ENCODE measurements at places on chromosomes 3 and 15.
A peak's percentile ranks its signal among the peaks of the same experiment; 100 is the strongest.

- peak; percentile 69 for DNase-seq
Observed at GRCh38 chr15:80455668-80456442, 51.7 kb downstream of the ARNT2 start.

GRCh38 chr15:25830844-25831451 lies 32.2 kb downstream of the ATP10A start:
- no peak for DNase-seq

DNA sequence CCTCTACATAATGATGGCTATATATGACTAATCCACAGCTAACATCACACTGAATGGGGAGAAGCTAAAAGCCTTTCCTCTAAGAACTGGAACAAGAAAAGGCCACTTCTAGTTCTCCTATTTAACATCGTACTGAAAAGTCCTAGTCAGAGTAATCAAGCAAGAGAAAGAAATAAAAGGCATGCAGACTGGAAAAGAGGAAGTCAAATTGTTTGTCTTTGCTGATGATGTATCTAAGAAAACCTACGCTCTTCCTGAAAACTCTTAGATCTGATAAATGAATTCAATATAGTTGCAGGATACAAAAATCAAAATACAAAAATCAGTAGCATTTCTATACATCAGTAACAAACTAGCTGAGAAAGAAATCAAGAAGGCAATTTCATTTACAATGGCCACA lies 116.9 kb downstream of the TP63 start:
- DNase-seq = no peak

DNA sequence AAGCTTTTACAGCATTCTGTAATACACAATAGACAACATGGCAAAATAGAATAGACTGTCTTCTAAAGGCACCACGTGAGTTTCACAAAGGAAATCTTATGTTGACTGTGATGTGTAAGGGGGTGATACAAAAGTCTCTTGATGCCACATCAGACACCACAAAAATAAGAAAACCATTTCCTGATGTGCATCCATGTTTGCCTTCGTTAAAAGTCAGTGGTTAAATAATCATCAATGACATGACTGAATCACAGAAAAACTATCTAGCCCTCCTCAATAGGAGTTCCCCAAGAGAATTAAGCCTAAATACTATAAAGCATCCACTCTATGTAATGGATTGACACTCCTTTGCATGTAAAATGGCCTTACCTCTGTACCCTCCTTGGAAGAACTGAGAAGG lies 198.6 kb upstream of the SLC2A2 start:
- DNase-seq = peak; percentile 76

GRCh38 chr3:127121885-127122284 lies 71.0 kb upstream of the PRR23E start:
- no peak for DNase-seq

GRCh38 chr15:81504170-81504905 lies 130.3 kb upstream of the TMC3 start:
- DNase-seq = no peak

DNA sequence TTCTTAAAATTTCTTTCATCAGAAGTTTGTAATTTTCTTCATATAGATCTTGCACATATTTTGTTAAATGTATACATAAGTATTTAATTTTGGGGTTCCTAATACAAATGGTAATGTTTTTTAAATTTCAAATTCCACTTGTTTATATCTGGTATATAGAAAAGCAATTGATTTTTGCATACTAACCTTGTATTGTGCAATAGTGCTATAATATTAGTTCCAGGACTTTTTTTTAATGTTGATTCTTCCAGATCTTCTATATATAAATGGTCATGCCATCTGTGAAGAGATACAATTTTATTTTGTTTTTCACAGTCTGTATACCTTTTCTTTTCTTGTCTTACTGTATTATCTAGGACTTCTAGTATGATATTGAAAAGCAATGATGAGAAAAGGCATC lies 665.0 kb downstream of the OTOL1 start:
- DNase-seq = no peak

DNA sequence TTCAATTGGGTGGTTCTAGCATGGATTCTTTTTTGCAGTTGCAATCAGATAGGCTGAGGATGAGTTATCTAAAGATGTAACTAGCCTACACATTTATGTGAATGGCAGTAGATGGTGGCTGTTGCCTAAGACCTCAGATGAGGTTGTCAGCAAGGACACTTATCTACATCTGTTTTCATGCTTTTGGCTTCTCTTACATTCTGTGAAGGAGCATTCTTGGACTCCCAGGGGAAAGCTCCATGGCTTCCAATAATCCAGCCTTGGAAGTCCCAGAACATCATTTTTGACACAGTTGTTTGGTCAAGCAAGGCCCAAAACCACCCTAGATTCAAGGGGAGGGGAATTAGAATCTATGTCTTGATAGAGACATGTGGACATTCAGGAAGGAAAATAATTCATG lies 332.2 kb upstream of the RBMS3 start:
- no peak for DNase-seq

DNA sequence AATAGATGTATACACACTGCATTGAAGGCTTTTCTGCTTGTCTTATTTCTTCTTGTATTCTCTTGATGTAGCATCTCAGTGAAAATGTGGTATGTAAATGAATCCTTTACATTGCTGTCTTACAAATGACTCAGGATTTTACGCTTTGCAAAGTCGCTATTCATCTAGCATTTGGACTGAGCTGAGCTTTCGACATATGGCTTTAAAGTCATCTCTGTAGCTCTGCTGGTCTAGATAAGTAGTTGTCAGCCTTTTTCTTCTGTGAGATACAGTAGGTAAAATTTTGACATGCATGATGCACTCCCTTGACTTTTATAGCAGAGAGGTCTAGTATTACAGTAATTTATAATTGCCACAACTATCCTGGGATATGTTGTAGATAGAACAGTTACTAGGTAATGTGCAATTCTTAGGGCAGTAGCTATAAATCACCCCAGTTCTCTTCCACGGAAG lies 16.8 kb downstream of the MEF2A start:
- no peak for DNase-seq

DNA sequence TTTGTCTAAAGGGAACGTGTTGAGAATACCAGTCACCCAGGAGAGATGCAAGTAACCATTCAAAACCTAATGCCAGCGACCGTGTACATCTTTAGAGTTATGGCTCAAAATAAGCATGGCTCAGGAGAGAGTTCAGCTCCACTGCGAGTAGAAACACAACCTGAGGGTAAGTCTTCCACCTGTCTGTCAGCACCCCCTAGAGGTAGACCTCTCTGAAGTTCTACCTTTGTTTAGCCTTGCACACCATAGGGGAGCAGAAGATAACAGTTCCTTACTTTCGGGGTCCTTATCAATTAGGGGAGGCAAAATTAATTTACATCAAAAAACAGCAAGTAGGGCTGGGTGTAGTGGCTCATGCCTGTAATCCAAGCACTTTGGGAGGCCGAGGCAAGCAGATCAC lies 124.4 kb downstream of the HCN4 start:
- DNase-seq = peak; percentile 39

DNA sequence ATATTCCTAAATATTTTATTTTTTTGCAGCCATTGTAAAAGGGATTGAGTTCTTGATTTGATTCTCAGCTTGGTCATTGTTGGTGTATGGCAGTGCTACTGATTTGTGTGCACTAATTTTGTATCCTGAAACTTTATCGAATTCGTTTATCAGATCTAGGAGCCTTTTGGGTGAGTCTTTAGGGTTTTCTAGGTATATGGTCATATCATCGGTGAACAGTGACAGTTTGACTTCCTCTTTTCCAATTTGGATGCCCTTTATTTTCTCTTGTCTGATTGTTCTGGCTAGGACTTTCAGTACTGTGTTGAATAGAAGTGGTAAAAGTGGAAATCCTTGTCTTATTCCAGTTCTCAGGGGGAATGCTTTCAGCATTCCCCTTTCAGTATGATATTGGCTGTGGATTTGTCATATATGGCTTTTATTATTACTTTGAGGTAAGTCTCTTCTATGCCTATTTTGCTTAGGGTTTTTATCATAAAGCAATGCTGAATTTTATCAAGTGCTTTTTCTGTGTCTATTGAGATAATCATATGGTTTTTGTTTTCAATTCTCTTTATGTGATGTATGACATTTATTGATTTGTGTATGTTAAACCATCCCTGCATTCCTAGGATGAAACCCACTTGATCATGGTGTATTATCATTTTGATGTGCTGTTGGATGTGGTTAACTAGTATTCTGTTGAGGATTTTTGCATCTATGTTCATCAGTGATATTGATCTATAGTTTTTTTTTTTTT lies 11.4 kb upstream of the SLC9A9 start:
- no peak for DNase-seq

GRCh38 chr3:189563853-189564563 lies 67.2 kb upstream of the TP63 start:
- DNase-seq = peak; percentile 88

GRCh38 chr15:63277893-63278456 lies 570 bp downstream of the APH1B start:
- no peak for DNase-seq

DNA sequence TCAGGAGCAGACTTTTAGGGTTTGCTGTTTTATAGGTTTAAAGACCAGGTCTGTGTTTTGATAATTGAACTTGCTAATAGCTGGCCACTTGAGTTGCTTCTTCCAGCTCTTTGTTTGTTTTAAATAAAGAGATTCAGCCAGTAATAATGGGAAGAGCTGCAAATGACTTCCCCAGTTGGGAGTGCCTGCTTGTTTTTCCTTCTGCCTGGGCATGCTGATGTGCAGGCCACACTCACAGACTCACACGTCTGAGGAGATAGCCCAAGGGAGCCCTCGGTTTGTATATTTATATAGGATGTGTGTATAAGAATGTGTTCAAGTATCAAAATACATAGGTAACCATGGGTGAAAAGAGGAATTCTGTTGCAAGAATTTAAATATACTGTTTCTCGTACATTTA lies 78.2 kb upstream of the BOC start:
- no peak for DNase-seq

- no peak for DNase-seq
Observed at GRCh38 chr15:43199945-43200488, 14.8 kb downstream of the CCNDBP1 start.

GRCh38 chr3:61139686-61140085 lies 111.6 kb downstream of the FHIT start:
- no peak for DNase-seq

DNA sequence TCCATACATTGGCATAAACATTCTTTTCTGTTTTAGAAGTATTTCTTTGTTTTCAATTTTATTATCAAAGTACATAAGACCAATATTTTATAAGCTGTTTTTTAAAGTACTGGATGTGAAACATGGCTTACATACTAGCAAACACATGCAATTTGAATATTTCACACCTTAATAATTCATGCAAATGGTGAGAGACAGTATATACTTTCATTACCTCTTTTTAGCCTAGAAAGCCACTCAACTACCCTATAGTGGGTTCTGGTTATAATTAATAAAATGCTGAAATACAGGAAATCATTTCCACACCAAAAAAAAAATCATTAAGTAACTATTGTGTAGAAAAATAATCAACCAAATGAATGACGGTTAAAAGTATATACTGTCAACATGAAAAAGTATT lies 38.5 kb upstream of the MELTF start:
- no peak for DNase-seq
